ENCODE measurements at places on chromosomes 12 and 14.

DNA sequence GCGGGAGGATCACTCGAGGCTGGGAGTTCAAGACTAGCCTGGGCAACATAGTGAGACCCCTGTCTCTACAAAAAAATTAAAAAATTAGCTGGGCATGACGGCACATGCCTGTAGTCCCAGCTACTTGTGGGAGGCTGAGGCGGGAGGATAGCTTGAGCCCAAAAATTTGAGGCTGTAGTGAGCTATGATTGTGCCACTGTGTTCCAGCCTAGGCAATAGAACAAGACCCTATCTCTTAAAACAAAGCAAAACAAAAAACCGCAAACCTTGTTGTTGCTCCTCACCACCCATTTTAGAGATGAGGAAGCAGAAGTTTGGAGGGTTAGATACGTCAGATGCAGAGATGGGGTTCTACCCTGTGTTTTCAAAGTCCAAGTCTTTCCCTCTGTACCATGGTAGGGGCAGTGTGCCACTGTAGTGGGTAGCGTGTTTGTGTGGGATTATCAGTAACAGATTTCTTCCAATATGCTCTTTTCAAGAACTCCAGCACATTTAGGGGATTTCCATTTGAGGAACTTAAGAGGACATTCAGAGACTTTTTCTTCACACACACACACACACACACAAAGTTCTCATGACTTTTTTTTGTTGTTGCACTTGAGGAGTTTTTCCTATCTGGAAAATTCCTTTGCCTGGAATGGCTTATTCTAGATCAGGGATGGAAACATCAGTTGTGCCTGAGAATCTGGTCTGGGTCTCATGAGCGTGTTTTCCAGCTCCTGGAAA, 186.5 kb downstream of the CHST11 start:
- no peak for DNase-seq

DNA sequence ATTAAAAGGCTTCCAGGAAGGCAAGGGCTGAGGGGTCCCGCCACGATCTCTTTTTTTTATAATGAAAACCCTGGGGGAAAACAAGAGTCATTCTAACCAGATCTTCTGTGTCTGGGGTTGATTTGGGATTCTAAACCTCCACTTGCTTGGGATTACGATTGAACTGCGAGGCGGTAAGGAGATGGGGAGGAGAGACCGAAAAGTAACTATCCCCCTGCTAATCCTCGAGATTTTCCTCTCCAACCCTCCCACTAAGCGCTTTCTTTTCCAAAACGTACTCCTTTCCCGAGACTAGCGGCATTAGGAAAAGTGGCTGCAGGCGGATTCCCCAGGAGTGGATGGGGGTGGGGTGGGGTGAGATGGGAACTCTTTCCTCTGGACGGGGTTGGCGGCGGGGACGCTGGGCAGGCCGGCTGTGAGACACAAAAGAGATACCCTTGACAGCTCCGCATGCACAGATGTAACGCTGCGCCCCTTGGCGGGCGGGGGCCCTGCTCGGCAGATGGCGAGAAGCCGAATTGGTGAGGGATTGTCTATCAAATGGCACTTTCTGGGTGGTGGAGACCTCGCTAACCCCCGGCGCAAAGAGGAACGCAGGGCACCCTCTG, 830 bp upstream of the SRRM4 start:
- no peak for DNase-seq

- DNase-seq, result no peak
Measured at GRCh38 chr12:114770323-114770722, 86.3 kb upstream of the TBX3 start.

GRCh38 chr12:15886372-15887042, 4.3 kb downstream of the STRAP start:
- DNase-seq, result no peak

- DNase-seq, result no peak
Measured at GRCh38 chr14:68547305-68548193, 245.3 kb downstream of the ZFP36L1 start.

GRCh38 chr12:39395866-39396265, 47.1 kb downstream of the KIF21A start:
- no peak for DNase-seq

DNA sequence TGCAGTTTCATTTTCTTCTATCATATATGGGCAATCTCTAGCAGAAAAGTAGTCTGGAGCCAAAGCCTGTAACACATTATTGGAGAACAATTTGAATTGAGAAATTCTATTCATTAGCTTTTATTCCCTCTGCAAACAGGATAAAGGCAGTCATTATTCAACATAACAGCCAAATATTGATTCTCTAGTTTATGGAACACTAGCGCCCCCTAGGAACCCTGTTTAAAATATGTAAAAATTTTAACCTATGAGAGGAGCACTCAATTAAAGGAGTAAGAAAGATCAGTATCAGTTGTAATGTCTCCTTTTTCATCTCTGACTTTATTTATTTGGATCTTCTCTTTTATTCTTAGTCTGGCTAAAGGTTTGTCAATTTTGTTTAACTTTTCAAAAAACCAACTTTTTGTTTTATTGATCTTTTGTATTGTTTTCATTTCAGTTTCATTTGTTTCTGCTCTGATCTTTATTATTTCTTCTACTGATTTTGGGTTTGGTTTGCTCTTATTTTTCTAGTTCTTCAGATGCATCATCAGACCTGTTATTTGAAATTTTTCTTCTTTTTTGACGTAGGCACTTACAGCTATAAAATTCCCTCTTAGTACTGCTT, 4.8 kb upstream of the LMNTD1 start:
- no peak for DNase-seq

GRCh38 chr12:64685050-64685449, 74.2 kb downstream of the GNS start:
- no peak for DNase-seq

DNA sequence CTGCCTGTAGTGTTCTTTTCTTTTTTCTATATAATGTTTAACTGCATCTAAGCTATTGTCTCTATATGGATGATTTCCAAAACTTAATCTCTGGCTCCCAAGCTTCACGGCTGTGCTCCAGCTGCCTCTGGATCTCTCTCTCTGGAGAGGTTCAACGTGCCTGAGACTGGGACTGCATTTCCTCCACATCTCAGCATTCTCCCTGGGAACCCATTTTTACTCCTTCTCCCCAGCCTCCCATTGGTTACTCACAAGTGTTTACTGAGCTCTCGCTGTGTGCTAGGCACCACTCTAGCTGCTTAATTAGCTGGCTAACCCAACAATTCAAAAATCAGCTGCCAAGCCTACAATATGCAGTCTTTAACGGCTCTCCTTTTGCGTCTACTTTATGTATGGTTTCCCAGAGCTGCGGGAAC, 34.7 kb downstream of the FBXL14 start:
- no peak for DNase-seq

DNA sequence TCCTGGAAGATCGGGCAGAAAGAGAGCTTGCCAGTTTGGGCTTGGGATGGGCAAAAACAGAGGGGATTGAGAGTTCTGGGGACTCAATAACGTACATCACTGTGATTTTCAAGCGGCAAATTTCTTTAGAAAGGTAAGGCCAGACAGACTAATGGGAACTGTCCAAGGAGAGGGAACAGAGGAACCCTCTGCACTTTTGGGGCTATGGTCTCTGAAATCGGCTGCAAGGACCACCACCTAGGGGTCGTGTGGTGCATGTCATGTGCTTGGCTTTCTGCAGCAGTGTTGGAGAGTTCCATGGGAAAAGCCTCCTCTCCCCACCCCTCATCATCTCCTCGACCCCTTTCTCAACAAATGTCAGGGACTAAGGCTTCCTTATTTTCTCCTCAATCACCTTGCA, 79.6 kb downstream of the PPM1A start:
- DNase-seq, result no peak

DNA sequence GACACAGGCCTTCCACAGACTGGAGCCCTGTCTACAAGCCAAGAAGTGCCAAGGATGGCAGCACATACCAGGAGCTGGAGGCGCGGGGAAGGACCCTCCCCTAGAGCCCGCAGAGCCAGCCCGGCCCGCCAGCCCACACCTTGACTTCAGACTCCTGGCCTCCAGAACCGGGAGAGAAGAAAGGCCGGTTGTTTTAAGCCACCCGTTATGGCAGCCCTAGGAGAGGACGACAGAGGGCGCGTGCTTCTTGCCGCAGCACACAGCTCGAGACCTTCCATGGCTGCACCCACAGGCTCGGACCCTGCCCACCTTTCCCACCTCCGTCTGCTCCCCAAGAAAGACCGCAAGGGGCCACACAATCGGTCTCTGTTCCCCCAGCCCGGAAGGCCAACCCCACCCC, 53.7 kb downstream of the RNF34 start:
- DNase-seq, result no peak

DNA sequence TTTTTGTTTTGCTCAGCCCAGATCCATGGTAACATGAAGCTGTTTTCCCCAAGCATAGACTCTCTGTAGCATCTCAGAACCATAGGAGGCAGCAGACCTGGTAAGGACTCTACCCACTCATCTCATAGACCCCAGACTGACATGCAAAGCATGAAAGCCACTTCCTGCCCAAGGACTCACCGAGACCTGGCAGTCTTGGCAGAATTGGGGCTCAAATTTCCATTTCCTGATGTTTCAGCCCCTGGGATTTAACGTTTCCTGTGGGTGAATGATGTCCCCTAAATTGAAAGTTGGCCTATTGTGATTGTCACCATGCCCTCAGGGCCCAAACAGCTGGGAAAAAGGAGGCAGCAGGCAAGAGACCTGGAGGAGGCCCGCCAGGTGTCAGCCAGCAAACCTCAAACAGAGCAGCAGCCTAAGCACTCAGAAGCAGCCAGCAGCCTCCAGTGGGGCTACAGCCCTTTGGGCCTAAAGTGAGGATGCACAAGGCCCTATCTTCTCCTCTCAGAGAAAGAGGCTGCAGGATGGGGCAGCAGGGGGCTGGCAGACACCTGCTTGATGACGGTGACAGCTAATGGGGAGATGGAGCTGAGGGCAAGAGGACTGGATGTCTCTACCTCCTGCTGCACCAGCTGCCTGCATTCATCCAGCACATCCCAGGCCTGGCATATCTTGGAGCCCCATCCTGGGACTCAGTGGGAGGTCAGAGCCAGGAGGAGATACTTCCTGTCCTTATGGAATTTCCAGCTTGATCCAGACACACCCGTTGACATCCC, 8.5 kb downstream of the KRT85 start:
- peak; percentile 79 for DNase-seq

GRCh38 chr12:75526655-75527511, 15.5 kb upstream of the KRR1 start:
- peak; percentile 58 for DNase-seq

- no peak for DNase-seq
Measured at GRCh38 chr12:43807386-43807785, 1.3 kb upstream of the TWF1 start.

GRCh38 chr14:92653162-92653651, 95.2 kb downstream of the LGMN start:
- no peak for DNase-seq

Measured in activated CD8-positive, alpha-beta memory T cell treated with anti-CD3 and anti-CD28 coated beads, Interleukin-2, amount 10 ng/mL, durations not matched to agents 7 days and 5 days (primary cell).